ENCODE measurements at places on chromosomes 3 and 15.

DNA sequence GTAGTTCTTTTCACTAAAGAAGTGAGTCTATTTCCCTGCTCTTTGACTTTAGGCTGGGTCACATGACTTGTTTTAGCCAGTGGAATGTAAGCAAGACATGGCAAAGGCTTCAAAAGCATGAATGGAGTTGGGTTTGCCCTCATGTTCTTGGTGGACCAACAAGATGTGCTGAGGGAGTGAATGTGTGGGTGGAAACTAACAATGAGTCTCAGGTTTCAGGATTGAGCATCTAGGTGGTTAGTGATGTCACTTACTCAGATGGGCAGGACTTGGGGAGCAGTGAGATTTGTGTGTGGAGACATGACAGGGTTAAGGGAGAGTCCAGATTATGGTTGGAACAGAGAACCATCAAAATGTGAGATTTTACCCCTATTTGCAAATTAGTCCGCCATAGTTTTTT, 181.4 kb upstream of the UBE2E1 start:
- DNase-seq = no peak

GRCh38 chr15:76566276-76566675, 229.7 kb downstream of the ISL2 start:
- DNase-seq = no peak

DNA sequence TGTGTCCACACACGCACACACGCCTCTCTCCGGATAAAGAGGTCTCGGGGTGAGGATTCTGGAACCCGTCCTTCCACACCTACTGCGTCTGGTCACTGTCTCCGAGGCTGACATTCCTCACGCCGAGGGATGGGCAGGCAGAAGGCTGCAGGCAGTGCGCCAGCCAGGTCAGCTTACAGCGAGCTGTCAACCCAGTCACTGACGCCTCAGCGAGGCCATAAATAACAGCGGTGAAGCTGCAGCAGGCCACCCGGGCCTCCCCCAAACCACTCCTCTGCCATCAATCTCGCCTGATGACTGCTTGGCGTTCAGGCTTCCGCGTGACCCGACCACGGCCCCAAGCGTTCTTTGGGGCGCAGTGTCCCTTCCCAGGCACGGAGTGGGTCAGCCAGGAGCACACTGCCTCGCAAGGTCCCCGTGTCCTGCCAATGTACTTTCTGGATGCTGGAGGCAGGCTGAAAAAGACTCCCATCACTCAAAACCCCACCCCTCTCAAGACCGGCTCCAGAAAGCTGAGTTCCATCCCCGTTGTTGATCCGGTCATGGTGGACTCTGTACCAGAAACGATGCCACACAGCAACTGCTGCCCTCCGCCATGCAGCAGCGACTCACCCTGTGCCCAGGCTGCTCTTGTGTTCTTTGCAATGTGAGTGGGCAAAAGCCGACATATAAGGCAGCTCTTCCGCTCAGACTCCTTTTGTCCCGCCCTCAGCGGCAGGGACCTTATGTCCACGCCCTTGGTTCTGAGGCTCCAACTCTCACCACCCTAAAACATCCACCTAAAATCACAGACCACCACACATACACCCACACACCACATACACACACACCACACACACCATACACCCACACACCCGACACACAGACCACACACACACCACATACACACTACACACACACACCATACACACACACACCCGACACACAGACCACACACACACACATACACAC, 27.1 kb downstream of the CPN2 start:
- no peak for DNase-seq

GRCh38 chr3:6504347-6504746, 356.6 kb upstream of the GRM7 start:
- DNase-seq = no peak

DNA sequence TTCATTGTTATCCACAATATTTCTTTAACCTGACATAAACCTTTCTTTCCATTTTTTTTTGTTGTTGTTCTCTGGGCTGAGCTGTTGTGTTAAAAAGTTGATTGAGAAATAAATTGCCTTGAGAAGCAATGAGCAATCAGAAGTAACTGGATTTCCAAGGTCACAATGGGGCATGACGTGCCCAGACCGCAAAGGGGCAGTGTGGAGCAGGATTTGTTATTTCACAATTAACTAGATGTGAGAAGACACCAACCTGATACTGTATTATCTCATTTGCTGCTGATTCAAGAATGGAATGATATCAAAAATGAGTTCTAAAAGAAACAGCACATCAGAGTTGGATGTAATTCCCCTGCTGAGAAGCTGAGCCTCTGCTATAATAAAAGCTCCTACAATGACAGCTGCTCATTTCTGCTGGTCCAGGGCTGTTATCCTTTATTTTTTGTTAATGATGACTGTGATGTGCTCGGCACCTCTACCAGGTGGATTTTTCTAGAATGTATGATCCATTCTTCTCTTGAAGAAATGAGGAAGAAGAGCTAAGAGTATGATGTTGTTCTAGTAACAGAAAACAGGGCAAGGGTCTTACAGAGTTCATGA, 28.1 kb downstream of the CPNE4 start:
- no peak for DNase-seq

DNA sequence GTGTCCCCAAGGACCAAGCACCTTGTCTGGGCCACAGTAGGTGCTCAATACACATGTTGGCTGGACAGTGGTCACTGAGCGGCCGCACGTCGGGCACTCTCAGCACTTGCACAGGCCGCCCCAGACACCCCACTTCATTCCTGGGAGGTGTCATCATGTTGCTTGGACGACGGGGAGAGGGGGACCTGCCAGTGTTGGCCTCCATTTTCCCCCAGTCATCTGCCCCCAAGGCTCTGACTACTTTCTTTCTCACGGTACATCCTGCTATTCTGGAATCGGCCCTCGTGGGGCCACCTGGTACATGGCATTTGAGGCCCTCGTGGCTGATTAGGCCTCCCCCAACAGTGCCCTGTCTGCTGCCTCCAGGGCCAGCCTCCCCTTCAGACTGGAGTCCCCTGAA, 1.2 kb upstream of the RHO start:
- no peak for DNase-seq

GRCh38 chr3:184472723-184473428, 88.7 kb upstream of the EPHB3 start:
- no peak for DNase-seq

- DNase-seq = no peak
Observed at GRCh38 chr3:175410251-175410650, 551.1 kb downstream of the NAALADL2 start.

DNA sequence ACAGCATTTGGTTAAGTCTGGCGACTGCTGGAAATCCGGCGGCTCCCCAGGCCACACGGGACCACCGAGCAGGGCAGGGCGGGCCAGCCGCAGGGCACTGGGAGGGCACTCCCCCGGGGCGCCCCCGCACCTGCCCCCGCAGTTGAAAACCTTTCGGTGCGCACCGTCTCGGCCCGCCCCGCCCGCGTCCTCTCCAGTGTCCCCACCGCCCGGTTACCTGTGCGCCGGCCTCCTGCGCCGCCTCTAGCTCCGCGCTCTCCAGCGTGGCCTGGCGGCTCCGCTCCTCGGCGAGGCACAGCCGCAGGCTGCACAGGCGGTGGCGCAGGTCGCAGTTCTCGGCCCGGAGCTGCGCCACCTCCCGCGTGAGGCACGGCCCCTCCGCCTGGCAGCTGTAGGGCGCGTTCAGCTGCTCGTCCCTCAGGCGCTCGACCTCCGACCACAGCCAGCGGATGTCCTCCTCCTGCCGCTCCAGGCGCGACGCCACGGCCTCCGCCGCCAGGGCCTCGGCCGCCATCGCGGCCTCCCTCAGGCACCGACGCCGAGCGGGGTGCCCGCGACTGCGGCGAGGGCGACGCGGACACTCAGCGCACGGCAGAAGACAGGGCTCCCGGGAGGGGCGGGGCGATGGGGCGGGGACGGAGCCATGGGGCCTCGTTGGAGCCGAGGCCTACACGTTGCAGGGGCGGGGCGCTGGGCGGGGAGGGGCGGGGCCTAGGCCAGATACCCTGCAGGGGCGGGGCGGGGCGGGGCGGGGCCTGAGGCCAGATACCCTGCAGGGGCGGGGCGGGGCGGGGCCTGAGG, at the start of gene TARS3:
TSS of gene TARS3 (minus strand) at position 600 of the 801 bp plus-strand sequence. CDS start at position 514, 86 bp downstream.
- peak; percentile 98 for DNase-seq

- no peak for DNase-seq
Observed at GRCh38 chr15:76101655-76102054, 41.9 kb downstream of the TMEM266 start.

GRCh38 chr3:8663177-8664061, 18.8 kb upstream of the SSUH2 start:
- no peak for DNase-seq

DNA sequence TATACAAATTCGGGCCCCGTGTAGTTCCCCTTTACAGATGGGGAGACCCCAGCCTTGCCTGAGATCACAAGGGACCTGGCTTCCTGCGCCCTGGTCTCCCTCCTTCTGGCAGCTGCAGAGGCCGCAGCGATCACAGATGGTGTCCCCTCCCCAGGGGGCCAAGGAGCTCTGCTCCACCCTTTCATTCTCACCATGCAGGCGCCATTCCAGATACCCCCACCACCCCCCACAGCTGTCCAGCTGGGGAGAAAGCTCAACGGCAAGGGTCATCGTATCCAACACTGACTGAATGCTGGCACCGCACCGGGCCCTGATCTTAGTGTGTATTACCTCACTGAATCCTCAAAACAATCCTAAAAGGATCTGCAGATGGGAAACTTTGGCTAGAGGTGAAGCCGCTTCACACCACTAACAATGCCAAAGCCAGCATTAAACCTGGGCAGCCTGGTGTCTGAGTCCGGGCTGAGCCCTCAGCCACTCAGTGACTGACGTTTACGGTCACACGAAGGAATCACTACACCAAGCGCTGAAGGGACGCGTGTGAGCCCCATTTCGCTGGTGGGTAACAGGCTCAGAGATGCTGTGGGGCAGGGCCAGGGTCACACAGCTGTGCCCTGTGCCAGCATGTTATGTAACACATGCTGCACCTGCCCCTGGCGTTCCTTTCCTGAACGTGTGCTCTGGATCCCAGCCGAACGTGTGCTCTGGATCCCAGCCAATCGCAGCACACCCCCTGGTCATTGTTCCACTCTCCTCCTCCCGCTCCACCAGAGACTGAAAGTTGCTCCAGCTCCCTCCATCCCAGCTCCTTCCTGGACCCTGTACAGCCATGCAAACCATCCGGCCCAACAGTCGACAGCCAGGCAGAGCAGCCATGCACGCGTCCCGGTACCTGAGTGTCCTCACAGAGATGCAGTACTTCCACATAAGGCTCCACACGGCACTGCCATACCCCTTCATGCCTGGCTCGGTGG, 51.8 kb downstream of the IQSEC1 start:
- DNase-seq = no peak

DNA sequence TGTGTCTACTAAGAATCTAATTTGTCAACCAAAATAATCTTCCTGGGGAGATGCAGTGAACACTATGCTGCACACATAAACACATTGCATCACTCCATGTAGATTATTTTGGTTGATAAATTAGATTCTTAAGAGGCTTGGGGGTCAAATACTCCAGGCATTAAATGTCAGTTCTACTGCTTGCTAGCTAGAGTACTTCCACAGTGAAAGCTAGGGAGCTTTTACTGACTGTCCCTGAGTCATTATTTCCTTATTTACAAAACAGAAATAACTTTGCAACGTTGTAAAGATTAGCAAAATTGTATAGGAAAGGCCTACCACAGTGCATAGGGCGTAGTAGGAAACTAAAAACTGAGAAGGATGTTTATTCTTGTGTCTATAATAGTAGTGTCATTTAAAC, 12.9 kb upstream of the TMC3 start:
- DNase-seq = no peak

DNA sequence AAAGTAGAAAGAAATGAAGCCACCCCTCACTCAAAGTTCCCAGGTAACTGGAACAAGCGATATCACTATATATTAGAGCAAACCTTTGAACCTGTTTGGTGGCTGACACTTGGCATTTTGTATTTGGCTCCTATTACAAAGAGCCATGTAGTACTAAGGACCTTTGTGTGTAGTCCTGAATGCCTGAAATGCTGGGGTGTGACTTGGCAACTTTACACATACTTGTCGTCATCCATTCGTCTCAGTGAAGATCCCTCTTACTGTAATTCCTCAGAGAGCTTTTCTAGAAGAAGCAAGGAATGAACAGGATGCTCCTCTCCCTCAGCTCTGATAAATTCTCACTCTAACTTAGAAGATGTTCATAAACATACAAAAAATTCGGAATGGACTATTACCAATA, 216.1 kb upstream of the CDIN1 start:
- no peak for DNase-seq

- peak; percentile 44 for DNase-seq
Observed at GRCh38 chr15:80776420-80777045, 2.6 kb upstream of the CEMIP start.

DNA sequence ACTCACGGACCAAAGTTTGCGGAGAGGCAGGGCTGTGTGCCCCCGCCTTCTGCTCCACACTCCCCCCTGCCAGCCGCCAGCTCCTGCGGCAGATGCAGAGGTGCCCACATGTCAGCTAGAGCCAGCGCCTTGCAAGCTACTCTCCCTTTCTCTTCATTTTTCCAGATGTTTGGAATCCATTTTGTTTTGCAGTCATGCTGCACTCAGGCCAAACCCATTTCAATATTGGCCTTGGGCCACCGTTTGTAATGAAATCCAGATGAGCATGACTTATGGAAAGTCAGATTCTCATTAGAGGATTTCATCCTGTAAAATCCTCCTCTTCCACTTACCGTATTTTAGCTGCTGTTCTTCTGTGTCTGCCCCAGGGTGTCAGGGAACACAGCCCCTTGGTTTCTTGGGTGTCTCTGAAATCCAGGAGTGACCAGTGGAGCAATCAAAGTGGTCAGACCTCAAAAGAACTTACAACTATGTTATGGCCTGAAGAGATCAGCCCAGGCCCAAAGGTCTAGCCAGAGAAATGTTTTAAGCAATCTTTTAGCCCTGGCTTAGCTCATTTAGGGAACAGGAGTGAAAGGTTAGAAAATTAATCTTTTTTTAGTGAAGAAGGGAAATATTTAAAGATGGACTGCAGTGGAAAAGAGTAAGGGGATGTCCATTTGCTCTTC, 65.8 kb downstream of the AAGAB start:
- DNase-seq = no peak

DNA sequence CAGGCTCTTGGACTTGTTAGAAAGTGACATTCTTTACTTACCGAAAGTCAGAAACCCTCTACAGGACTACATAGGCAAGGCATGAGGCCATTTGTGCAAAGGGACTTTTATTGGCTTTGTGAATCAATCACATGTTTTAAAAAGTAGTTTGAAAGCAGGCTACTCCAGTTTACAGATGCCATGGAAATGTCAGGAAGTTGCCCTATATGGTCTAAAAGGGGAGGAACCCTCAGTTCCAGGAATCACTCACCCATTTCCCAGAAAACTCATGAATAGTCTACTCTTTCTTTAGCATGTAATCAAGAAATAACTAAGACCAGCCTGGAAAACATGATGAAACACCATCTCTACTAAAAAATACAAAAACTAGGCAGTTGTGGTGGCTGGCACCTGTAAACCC, 51.0 kb upstream of the MKRN3 start:
- DNase-seq = no peak
